ENCODE measurements at places on chromosomes 1 and 21.

- no peak for DNase-seq
Measured at GRCh38 chr1:167121375-167122120, 27.7 kb downstream of the STYXL2 start.

- DNase-seq = no peak
Measured at GRCh38 chr1:205504311-205505075, at the start of gene CDK18. TSS of gene CDK18 (plus strand) at chr1:205504669. CDS start at chr1:205523168, 18,499 bp downstream.

DNA sequence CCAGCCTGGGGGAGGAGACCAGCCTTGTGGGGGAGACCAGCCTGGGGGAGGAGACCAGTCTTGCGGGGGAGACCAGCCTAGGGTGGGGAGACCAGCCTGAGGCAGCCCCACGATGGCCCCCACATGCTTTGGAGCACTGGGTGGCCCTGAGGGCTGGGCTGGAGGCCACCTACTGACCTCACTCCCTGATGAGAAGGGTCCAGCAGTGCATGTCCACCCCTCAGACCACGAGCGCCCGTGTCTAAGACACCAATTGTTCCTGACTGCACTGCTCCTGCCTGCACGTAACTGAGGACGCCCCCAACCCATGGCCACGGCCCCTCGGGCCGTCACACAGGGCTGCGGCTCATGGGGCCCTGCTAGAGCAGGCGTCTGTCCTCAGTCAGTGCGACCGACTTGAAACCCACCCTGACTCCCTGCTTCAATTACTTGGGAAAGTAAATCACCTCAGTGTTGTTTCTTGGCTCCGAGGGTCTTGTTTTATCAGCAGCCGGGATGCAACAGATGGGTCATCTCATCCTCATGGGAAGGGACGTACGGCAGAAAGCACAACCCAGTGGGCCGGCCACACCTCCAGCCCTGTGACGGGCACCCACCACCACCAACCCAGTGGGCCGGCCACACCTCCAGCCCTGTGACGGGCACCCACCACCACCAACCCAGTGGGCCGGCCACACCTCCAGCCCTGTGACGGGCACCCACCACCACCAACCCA lies at the start of gene SPATC1L:
TSS of gene SPATC1L (minus strand) at position 550 of the 715 bp plus-strand sequence. CDS start 1,643 bp downstream, outside the sequence.
- DNase-seq = peak; percentile 37

DNA sequence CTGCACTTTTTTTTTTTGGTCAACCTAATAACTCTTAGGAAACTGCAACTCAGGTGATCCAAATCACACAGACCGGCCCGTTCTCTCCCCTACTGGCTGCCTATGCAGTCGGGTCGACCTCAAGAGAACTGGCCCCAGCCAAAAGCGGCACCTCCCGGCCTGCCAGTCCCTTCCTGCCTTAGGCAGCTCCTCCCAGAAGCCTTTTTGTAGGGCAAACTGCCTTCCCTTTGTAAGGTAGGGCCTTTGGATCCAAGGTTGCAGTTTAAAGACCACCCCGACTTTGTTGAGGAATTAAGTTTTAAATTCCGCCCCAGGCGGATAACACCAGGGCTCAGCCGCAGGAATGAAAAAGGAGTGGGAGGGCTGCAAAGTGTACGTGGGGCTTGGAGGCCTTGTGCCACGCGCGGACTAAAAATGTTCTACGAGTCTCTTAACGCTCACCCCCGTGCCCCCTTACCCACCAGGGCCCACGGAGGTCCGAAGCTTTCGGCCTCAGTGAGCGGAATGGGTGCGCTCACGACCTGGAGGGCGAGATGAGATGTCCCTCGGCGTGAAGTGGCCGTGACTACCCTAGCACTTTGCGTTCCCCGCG lies 642 bp upstream of the ST3GAL3 start:
- DNase-seq = no peak

GRCh38 chr1:200506471-200506870 lies 96.6 kb upstream of the ZNF281 start:
- no peak for DNase-seq

DNA sequence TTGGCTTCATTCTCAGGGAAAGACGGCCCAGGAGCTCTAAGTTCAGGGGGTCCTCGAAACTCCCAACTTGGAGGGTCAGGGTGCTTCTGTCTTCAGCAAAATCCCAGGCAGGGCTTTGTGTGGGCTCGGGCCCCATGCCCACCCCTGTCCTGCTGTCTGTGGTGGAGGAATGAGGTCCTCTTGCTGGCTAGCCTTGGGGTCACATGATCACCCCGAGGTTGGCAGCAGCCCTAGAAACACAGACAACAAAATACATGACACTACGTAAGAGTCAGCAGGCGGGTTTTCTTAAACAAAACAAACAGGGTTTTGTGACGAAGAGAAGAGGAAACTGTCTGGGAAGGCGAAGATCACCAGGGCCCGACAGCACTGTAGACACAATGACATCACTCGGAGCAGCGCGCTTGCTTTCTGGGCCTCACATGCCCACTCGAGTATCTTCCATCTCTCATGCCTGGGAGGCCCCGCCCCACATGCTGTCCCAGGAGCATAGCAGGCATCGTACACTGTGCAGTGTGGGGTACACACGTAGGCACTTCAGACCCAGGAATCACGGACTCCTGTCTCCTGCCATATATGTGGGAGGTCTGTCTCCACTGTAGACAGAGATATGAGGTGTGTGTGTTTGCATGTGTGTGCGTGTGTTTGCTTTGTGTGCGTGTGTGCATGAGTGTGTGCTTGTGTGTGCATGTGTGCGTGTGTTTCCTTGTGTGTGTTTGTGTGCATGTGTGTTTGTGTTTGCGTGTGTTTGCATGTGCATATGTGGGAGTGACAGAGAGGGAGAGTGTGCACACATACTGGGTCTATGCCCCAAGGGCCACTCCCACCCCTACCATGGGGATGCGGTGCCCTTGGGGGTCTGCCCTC lies 94.7 kb downstream of the SIK1 start:
- DNase-seq = no peak

- DNase-seq = no peak
Measured at GRCh38 chr1:34973326-34973725, 11.8 kb downstream of the TMEM35B start.

GRCh38 chr1:207088161-207088560 lies 499 bp upstream of the C4BPB start:
- no peak for DNase-seq

- no peak for DNase-seq
Measured at GRCh38 chr1:221394011-221394544, 347.8 kb downstream of the DUSP10 start.

DNA sequence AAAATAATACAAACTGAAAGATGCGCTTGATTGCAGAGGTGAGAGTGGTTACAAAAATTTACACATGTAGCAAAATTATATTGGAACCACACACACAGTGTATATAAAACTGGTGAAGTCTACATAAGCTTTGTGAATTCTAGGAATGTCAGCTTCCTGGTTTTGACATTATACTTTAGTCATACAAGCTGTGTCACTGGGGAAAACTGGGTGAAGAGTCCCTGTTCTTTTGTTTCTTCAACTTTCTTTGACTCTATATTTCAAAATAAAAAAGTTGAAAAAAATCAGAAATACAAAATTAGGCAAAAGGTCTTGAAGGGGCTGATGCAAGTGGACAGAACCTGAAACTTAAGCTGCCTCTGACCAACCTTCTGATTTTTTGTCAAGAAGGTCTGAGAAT lies 3.0 kb downstream of the C1QC start:
- DNase-seq = no peak

DNA sequence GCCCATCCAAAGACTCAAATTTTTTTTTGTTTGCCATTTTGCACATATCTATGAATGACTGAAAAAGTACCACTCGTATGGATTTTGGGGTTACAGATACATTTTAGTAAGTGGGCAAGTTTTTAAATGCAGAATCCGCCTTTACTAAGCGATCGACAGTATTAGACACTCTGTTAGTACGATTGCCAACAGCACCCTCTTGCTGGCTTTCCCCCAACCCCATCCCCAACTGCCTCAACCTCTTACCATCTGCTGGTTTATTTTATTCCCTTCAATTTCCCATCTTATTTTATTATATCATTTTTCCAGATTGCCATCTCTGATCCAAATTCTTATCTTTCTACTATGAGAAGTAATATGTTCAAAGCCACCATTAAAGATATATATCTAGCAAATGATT lies 244.8 kb downstream of the LRRIQ3 start:
- DNase-seq = no peak

DNA sequence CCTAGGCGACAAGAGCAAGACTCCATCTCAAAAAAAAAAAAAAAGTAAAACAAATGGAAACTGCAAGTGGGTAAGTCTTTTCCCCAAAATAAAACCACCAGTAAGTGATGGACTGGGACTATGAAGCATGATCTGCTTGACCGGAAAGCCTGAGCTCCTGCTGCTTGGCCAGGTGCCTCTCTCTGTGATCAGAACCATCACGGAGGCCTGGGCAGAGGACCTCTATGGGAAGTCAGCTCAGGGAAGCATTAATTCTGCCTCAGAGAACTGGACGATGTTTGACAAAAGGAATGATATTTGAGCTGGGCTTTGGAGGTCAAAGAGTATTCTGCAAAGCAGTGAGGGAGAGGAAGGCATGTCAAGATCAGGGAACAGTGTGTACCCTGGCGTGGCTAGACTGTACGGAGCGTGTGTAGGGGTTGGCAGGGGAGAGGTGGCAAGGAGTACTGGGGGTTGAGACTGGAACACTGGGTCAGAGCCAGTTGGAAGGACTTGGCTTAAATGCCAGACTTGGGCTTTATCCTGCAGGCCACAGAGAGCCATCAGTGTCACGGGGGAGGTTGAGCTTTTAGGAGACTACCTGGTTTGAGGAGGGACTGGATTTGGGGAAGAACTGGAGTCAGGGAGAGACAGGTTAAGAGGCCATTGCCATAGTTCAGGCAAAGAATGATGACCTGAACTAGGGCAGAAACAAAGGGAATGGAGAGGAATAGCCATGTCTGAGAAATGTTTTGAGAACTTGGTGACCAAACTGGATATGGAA lies 16.4 kb downstream of the ATP1A2 start:
- DNase-seq = no peak

All from stimulated activated CD8-positive, alpha-beta memory T cell treated with anti-CD3 and anti-CD28 coated beads, Interleukin-7, amount 100 ng/mL, for 48 hours (primary cell).